ENCODE measurements at places on chromosomes 2 and 18.

- no peak for DNase-seq
Observed at GRCh38 chr18:21714474-21714873, 9.9 kb upstream of the ABHD3 start.

GRCh38 chr2:157168501-157168900 is 89.0 kb upstream of the GALNT5 start:
- DNase-seq, result no peak

GRCh38 chr2:24957221-24957620 is 14.5 kb downstream of the DNAJC27 start:
- DNase-seq, result no peak

DNA sequence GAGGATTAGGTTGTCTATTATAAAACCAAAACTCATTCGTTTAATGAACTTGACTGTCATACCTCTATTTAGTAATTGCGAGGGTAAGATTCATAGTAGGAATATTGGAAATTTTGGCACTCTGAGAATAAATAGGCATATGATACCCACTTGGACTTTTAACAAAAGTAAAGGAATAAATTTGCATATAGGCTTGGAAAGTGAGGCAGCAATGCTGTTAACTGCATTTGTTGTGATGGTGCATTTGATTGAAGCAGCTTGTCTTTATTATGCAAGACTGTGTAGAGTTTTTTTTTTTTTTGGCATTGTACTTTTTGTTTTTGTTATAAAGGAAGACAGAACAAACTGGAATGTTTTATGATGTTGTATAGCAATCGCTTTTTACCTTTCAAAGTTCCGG is 18.9 kb downstream of the ITGB1BP1 start:
- no peak for DNase-seq

DNA sequence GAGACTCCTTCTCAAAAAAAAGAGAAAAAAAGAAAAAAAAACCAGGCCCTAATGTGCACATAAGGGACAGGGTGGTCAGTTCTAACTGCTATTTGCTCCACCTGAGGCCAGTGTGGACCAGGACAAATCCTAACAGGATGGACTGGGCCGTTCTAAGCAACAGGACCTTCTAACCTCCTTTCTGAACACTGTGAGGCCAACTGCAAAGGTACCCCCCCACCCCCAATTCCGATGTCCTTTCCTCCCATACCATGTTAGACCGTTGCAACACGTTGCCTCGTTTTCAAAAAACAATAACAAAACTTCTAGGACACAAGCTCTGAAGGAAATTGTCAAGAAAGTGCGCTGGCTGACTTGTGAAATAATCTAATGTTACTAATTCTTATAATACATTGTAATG is 1.2 kb downstream of the THAP4 start:
- no peak for DNase-seq

GRCh38 chr2:108968619-108969018 is 20.4 kb downstream of the EDAR start:
- DNase-seq, result no peak

DNA sequence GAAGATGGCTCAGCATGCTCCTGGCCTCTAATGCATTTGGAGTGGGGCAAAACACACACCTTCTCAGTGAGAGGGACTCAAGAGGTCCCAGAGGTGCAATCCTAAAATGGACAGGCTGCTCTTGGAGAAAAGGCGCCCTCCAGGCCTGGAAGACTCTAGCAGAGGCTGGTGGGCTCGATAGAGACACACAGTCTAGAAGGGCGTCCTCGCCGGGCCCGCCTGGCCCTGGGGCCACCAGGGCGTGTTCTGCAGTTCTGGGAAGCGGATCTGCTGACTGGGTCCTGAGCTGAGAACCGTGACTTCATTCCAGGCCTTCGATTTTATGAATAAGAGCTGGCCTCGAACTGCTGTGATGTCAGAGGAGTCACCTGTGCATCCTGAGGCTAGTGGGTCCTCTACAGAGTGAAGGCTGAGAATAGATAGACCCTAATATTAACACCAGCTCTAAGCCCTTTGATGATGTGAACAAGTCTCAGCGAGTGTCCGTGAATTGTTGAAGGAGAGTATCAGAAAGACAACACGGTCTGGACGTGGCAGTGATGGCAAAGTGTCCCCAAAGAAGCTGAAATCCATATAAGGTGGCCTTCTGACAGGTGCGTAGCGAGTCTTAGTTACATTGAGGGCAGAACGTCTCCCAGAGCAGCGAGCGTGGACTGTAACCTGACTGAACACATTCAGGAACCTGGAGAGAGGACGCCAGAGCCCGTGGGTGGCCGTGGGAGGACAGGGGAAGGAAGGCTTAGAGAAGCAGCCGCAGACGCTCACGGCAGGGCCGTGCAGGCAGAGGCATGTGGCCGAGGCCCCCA is 136.9 kb downstream of the PTGR3 start:
- DNase-seq, result no peak

GRCh38 chr2:3490191-3491170 is 28.9 kb downstream of the ADI1 start:
- peak; percentile 5 for DNase-seq

Data from suppressor macrophage (primary cell).